ENCODE measurements at places on chromosomes 5 and 9.

GRCh38 chr5:143019157-143019556 is 249.0 kb downstream of the ARHGAP26 start:
- no peaks in the 10 kb centered on the region for H3K36me3 ChIP-seq
- H3K4me1 ChIP-seq, result no peaks in the 10 kb centered on the region
- H3K4me3 ChIP-seq, result no peak overlapping the region
- no peaks in the 10 kb centered on the region for H3K27me3 ChIP-seq
- no peak overlapping the region for H3K27ac ChIP-seq
- no peak for DNase-seq

GRCh38 chr5:158701406-158702177 is 398.1 kb downstream of the EBF1 start:
- DNase-seq, result no peak
- H3K4me3 ChIP-seq, result no peak overlapping the region
- H3K27ac ChIP-seq, result peak overlapping the region; percentile 69
- H3K27me3 ChIP-seq, result no peaks in the 10 kb centered on the region
- peaks cover 26% of the 10 kb centered on the region for H3K36me3 ChIP-seq

DNA sequence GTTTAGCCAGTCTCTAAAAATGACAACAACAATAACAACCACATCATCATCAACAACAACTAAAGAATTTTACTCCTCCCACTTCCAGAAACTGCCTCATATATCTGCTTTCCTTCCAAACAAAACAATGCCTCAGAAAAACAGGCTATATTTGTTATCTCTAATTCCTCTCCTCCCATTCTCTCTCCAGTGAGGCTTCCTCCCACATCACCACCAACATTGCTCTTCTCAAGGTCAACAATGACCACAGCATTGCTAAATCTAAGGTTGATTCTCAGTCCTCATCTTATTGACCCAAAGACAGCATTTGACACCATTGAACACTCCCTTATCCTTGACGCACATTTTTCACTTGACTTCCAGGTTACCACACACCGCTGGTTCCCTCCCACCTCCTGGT is 38.1 kb upstream of the PRUNE2 start:
- H3K27ac ChIP-seq, result no peak overlapping the region
- H3K4me3 ChIP-seq, result no peak overlapping the region
- no peak for DNase-seq
- no peaks in the 10 kb centered on the region for H3K4me1 ChIP-seq

GRCh38 chr5:149903404-149903803 is 41.2 kb downstream of the PDE6A start:
- DNase-seq, result no peak
- no peak overlapping the region for H3K4me3 ChIP-seq
- H3K27ac ChIP-seq, result no peak overlapping the region
- no peaks in the 10 kb centered on the region for H3K4me1 ChIP-seq

Measured in ascending aorta (tissue), 2 donors.